ACHN (cell line): ENCODE measurements at places on chromosomes 2 and 18.
A peak's percentile ranks its signal among the peaks of the same experiment; 100 is the strongest.

GRCh38 chr18:11752116-11752911 lies 63.2 kb downstream of the GNAL start:
- peak; percentile 32 for DNase-seq

- DNase-seq = no peak
Measured at GRCh38 chr2:12262681-12263436, 453.9 kb upstream of the TRIB2 start.

DNA sequence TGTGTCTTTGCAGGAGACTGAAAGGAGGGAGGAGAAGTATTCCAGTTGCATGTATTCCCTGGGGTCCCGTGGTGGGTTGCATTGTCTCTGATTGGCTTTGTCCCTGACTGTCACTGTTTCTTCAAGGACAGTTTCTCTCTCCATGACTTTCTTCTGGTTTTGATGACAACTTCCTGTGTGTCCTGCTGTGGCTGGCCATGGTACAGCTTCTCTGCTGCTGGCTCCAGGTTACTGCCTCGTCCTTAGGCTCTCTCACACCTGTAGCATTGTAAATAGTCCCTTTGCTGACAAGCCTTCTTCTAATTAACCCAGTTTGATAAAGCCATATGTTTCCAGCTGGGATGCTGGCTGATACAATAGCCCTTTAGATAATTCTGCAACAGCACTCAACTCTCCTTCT lies 129.0 kb downstream of the LPIN1 start:
- no peak for DNase-seq

GRCh38 chr2:170405326-170405725 lies 227.4 kb downstream of the MYO3B start:
- DNase-seq = no peak

DNA sequence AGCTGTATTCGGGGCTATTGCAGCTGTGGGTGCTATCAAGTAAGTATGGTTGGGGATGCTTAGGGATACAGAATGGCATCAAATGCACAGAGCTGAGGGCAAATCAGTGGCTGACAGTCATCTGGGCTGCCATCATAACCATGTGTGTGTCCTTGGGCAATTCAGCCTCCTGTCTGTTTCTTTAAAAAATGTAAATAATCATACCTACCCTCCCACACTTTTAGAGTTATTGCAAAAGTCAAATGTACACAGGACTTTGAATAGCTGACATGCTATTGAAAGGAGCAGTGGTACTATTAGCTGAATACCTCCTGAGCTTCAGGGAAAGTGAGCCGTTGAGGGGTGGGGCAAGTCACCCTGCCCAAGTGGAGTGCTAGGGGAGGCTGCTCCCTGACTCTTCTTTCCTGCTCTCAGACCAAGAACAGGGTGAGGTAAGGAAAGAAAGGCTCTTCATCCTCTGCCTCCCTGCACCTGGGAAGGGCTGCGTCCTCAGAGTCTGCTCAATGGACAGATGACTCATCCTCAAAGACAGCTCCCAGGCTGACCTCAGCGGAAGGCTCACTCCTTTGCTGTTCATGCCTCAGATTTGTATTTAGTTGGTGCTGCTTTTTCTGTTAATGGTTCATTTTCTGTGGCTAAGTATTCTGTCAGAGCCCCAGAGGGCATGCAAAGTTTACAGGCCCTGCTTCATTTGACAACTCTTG lies 54.9 kb upstream of the BZW1 start:
- DNase-seq = peak; percentile 97

GRCh38 chr2:150538651-150539201 lies 51.3 kb upstream of the RND3 start:
- no peak for DNase-seq
